ENCODE measurements at places on chromosomes 2 and 18. TPM values are rescaled to one million over a fixed set of nuclear protein-coding genes. Genes with fewer than 3 reads are reported as not detected.

DNA sequence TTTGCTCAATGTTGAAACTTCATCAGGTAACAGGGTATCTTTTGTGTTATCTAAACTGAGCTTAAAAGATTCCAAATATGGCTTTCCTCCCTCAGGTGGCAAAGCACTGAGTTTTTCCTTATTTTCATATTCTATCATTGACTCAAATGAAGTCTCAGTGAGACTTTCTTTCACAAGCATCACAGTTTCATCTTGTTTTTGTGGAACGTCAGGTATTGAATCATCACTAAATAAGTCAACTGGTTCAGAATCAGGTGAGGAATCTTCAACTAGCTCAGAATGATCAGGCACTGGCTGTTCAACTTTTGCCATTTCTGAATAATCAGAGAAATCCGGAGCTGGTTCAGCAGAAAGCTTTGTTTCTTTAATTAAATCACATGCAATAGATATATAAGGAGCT lies 24.6 kb downstream of the RTN4 start:
- DNase-seq, result no peak

- no peak for DNase-seq
Measured at GRCh38 chr18:22330508-22330907, 87.2 kb downstream of the CTAGE1 start.

COPS8 gene
- 58.0 TPM for total RNA-seq

MOCOS gene
- total RNA-seq, result 0.31 TPM

ZNF519 gene
- total RNA-seq, result 63.2 TPM

DNA sequence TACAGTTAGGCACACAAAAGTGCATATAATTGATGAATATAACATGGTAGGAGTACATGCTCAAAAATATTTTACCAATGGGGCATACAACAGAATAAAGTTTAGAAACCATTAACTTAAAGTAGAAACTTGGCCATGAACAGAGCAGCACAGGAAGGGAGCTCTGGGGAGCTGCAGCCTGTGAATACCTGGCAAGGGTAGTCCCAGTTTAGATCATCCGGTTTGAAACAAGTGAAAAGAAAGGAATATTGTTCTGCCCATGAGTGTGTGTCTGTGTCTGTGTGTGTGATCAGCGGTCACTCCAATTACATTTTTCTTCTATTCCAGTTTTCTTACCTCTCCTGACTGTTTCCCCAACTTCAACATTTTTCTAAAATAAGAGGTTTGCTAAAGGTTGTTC lies 233.0 kb downstream of the ALK start:
- DNase-seq, result no peak

FAM228A gene
- 11.9 TPM for total RNA-seq

DNA sequence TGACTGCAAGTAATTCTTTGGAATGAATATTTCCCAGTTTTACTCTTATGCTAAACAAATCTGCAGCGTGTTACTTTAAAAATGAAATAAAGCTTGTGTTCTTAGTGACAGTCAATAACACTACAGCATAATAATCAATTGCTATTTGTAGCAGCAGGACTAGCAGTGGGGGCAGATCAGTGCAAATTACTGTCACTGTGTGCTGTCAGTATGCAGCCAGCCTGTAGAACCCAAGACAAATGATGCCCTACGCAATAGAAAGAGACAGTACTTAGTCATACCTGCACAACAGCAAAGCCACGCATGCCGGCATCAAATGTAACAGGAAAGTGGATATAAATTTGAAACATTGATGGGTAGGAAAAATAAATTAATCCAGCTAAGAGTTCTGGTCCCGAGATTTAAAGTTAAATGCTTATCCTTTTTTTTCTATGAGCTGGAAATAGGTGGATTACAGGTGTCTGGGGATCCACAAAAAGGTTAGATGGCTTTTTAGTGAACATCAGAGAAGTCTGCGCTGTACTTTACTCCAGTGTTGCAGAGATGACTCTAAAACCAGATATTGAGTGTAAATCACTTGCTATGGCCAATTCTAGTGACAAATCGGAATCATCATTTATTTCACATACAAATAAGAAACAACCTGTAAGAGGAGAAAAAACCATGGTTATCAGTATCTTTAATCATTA lies 812.4 kb upstream of the ZEB2 start:
- no peak for DNase-seq

STEAP3 gene
- 2.9 TPM for total RNA-seq

GALNT13 gene
- total RNA-seq, result 26.3 TPM

DNA sequence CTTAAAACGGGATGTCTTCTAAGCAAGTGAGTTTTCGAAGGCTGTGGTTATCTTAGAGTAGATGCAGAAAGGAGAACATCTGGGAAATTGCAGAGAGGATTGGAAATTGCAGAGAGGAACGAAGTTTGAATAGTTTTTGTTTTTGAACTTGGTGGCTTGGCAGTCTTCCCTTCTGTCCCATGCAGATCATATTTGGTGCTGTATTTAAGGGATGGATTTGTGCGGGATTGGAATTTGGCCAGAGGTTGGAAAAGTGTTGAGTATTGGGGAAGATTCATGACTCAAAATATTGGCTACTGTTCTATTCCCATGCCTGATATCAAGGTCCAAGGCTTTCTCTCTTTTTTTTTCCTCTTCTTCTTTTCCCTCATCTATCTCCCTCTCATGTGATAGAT lies 18.2 kb downstream of the PTPRM start:
- no peak for DNase-seq

MC4R gene
- total RNA-seq, result 3.6 TPM

DNA sequence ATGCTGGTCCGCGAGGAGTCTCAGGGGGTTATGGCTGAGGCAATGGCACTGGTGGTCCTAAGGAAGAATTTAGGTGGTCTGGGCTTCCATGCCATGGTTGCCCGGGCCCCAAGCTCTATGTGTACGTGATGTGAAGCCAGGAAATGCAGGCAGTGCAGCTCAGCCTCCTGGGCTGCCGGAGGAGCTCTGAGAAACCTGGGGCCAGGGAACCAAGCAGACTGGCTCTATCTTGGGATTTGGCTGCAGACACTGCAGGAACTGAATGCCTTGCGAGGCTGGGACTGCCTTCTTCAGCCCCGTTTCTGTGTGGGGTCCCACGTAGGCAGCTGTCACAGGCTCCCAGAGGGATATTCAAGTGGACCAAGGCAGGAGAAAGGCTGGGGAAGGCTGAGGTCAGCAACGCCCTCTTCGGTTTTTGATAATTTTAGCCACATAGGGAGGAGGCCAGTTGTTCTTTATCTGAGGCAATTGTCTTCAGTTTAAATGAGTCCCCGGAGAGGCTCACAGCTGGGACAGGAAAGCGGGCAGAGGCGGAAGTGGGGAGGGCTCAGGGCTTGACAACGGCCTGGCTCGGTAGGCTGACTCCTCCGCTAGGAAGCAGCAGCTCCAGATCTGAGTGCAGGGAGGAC lies 77.7 kb downstream of the RHOB start:
- DNase-seq, result peak; percentile 49

GRCh38 chr2:187379869-187380268 lies 68.2 kb downstream of the CALCRL start:
- no peak for DNase-seq

GRCh38 chr18:69872661-69873060 lies 75.0 kb downstream of the CD226 start:
- no peak for DNase-seq

GRCh38 chr2:75476761-75477160 lies 84.0 kb downstream of the EVA1A start:
- DNase-seq, result no peak

DNA sequence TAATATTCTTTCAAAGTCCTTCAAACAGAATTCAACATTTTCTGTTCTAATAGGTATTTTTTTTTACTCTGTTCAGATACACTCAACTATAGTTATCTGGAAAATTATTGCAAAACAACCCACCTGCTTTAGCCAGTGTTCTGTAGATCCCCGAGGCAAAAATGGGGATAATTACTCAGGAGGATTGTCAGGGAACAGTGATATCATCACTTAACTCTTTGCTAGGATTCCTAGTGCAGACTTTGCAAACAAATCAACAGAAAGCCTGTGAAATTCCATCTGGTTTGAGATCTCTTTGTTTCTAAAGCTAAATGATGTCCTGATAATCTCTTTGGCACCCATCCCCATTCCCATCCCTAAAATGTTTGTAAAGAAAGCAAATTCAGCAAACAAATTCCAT lies 413.6 kb upstream of the MEIS1 start:
- DNase-seq, result no peak

DNA sequence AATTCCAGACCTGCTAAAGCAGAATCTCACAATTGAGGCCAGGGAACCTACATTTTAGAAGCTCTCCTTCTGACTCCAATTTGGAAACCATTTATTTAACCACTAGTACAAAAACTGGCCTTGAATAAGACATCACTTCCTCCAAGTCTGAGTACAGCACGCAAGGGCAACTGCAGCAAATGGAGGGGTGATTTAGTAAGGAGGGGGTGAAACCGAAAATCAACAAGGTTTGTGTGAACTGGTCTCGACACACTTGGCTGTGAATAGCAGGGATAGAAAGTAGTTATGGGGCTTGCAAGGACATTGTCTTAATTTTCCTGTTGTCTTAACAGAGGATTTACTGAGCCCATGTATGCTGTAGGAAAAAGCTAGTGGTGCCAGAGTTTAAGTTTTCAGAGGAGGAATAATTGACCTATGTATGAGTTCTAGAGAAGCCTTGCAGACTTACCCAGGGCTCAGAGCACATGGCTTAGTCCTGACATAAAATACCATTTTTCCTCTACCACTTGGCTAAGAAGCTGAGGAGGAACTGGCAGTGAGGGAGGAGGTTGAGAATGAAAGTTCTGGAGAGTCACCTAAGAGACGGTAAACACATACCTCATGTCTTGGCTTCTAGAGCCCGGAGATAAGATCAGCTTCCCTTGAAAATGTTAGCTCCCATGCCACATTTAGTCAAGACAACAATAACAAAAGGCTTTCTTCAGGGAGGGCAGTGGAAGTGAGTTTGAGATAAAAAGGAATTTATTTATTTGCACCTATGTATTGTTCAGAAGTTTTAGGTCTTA lies 114.8 kb downstream of the SMAD2 start:
- no peak for DNase-seq

DNA sequence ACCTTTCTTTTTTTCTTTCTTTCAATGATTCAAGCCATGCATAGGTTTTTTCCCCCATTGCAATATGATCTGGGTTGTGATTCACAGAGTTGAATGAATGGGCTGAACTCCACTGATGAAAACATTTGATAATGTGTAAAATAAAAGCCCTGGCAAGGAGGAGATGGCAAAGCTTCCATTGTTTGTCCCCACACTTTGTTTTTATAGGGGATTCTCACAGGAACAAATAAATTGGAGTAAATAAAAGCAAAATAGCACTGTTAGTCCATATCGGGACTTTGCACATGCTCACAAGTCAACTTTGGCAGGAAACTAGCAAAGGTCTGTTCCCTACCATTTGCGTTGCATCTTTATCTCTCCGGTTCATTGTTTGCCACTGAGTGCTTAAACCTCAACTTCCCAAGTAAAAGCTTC lies 55.7 kb downstream of the MEIS1 start:
- no peak for DNase-seq

DNA sequence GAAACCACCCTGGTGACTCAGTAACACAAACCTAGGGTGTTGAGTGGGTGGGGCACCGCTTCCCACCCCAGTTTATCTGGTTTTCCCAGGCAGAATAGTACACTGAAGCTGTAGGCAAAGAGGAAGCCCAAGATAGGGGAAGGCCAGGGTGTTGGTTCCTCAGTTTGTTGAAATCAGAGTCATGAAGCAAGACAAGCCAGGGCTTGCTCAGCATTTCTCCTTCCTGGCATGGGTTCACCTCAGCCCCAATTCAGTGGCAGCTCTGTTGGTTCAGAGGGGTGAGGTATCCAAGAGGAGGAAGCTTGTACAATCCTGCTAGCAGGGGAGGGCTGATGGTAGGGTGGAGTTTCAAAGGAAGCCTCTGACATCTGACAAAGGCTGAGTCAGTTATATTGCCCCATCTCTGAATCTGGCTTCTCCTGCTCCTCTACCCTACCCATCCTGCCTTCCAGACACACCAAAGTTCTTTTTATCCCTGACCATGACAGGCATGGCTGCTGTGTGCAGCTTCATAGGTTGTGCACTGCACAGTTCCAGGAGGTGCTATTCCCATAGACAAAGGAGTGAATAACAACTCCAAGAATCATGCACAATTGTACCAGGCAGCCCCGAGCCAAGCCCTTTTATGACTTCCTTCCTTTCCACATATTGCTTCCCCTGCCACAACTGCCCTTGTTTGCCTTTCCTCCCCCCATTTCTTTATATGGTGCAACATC lies 24.9 kb upstream of the RAB10 start:
- no peak for DNase-seq

GRCh38 chr18:55483266-55483871 lies 104.6 kb downstream of the TCF4 start:
- no peak for DNase-seq

GRCh38 chr2:10402653-10403215 lies 45.4 kb downstream of the ODC1 start:
- no peak for DNase-seq

DNA sequence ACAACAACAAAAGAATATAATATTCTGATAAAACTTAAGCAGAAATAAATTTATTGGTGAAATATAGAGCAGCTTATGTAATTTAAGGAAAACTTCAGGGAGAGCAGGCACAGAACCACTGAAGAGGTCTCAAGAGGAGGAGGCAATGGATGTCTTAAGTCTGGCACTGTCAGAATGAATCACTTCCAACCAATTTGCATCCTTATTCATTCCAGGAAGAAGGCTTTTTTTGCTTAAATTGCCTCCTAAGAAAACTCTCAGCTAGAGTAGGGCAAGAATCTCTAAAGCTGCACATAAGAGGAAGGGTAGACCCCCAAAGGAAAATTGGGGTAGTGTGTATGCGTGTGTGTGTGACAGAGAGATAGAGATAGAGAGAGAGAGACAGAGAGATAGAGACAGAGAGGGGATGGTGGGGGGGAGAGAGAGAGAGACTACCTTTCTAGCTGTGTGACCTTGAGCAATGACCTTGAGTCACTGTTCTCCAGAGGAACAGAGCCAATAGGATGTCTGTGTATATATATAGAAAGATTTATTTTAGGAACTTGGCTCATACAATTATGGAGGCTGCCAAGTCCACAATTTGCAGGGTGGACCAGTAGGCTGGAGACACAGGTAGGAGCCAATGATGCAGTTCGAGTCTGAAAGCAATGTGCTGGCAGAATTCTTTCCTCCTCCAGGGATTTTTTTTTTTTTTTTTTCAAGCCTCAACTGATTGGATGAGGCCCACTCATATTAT lies 96.4 kb upstream of the LINC00305 start:
- no peak for DNase-seq

- no peak for DNase-seq
Measured at GRCh38 chr18:36128907-36129299, 237 bp downstream of the SLC39A6 start.

CAVIN2 gene
- 1.5 TPM for total RNA-seq

- DNase-seq, result peak; percentile 43
Measured at GRCh38 chr2:45651415-45652089, at the start of gene PRKCE. TSS of gene PRKCE (plus strand) at chr2:45651675.

- no peak for DNase-seq
Measured at GRCh38 chr18:48472610-48473009, 63.4 kb upstream of the ZBTB7C start.

PLA2R1 gene
- total RNA-seq, result 5.9 TPM

TXNDC2 gene
- 0.37 TPM for total RNA-seq

DNER gene
- 132 TPM for total RNA-seq

- DNase-seq, result peak; percentile 97
Measured at GRCh38 chr18:48538531-48539405, at the start of gene CTIF. TSS of gene CTIF (plus strand) at chr18:48539031. CDS start at chr18:48619566, 80,535 bp downstream.

Data from dorsolateral prefrontal cortex (tissue), 122 donors.